Caco-2 (cell line): ENCODE measurements at places on chromosomes 7 and 10.

DNA sequence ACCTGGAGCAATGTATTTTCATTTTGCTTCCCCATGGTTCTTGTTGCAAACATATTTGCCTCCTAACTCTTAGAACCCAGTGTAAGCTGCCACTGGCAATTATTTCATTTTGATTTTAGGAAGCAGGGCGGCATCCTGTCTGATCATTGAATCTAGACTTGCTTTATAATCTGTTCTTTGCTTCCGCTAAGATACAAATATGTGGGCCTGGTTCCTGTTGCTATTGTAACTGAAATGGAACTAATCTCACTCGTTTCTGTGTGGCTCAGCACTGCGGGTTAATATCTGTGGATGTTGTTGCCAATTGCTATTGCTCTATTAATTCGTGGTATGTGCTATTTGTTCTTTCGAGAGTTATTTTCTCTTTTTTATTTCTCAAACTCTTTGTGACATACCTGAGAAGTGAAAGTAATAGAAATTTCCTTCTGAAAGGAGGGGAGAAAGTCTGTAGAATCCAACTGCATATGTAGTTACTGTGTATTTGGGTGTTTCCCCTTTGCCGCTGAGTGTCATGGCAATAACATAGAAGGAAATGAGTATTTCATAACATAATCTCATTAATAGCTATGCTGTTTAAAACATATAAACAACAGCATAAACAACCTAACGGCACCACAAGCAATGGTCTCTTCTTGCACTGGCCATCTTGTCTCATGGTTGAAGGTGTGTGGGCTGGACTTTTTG, 62.4 kb downstream of the FZD1 start:
- no peak for DNase-seq

DNA sequence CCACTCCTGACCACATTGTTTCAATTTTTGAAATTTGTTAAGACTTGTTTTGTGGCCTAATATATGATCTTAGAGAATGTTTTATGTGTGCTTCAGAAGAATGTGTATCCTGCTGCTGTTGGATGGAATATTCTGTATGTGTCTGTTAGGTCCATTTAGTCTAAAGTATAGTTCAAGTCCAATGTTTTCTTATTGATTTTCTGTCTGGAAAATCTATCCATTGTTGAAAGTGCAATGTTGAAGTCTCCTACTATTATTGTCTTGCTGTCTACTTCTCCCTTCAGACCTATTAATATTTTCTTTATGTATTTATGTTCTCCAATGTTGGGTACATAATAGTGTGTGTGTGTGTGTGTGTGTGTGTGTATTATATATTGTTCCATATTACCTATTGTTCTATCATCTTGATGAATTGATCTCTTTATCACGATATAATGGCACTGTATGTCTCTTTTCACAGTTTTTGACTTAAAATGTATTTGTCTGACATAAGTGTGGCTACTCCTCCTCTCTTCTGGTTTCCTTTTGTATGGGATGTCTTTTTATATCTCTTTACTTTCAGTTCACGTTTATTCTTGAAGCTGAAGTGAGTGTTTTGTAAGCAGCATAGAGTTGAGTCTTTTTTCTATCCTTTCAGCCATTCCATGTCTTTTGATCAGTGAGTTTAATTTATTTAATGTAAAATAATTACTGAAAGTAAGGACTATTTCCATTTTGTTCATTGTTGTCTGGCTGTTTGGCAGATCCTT, 61.3 kb downstream of the AKR1D1 start:
- DNase-seq = no peak

- no peak for DNase-seq
These were observed 10.2 kb downstream of the PLEKHA8 start for GRCh38 chr7:30038196-30038980.

DNA sequence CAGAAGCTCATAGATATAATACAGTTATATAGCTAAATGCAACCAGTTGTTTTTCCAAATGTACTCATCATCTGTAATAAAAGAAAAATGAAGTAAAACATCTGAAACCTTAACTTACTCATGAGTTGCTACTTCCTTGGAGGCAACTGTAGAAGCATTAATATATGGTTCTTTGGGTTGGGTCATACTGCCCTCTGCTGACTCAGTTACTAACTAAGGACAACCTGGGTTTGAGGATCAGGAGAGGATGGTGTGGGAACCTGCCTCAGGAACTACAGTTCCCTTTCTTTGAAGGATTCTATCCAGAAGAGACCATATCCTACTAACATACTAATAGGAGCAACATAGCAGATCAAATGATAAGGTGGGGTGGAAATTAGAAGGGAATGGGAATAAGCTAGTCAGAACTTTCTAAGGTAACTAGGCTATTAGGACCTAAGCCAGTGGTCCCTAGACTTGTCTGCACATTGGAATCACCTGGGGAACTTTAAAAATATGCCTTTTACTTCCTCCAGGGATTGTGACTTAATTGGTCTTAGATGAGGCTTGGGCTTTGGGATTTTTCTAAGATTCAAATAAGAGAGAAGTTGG, 20.7 kb downstream of the COX15 start:
- DNase-seq = no peak

DNA sequence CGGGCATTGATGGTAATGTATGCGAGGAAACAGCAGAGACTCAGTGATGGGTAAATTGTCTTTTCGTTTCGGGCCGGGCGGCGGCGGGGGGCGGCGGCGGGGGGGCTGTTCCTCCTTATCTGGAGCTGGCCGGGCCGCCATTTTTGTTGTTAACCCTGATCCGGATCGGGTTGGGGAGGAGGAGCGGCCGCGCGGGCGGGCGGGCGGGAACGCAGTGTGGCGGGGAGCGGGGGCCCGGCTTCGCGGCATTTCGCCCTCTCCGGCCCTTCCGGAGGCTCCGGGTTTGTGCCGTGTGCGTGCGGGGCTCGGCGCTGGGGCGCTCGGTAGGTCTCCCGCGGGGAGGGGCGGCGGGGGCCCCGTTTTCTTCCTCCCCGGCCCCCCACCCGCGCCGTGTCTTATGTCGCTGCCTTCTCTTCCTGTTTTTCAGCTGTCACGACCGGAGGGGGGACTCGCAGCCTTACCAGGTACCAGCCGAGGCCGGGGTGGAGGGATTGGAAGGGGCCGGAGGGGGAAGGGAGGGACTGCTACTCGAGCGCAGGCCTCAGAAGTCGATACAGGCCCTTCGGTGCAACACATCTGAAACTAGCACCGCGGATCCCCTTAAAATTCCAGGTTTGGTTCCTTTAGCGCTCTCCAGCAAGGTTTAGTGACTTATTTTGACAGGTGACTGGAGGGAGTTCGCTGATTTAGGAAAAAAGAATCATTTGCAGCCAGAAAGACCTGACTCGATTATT, 820 bp downstream of the WAC start:
- DNase-seq = peak; percentile 80

DNA sequence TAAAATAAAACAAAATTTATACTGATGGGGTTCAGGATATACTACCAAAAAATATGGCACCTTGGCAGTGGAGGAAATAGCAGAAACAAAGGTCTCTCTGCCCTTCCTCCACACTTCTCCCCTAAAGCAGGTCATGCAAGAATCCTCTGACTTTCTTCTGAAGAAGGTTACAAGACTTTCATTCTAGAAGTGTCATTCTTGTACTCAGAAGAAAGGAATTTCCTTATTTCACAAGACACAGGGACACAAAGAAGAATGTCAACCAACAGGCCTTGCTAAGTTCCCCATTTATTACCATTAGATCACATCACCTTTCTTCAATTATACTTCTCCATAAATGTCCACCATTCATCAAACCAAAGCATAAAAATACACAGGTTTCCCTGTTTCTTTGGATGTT, 470.2 kb downstream of the PAXIP1 start:
- DNase-seq = no peak

DNA sequence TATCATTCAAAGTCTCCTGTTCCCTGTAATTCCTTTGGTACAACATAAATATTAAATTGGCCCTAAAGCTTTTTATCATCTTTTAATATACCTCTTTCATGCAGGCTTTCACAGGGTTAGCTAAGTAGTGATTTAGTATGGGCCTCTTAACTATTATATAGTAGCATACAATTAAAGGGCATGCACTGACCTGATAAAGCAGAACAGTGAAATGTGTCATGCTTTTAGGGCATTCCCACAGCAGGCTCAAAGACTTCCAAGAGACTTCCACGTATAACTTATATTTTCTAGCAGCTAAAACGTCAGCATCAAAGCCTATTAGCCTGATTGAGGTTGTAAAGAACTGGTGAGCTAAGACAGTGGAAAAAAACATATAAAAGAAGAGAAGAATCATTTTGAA, 35.3 kb downstream of the SAMD8 start:
- no peak for DNase-seq

DNA sequence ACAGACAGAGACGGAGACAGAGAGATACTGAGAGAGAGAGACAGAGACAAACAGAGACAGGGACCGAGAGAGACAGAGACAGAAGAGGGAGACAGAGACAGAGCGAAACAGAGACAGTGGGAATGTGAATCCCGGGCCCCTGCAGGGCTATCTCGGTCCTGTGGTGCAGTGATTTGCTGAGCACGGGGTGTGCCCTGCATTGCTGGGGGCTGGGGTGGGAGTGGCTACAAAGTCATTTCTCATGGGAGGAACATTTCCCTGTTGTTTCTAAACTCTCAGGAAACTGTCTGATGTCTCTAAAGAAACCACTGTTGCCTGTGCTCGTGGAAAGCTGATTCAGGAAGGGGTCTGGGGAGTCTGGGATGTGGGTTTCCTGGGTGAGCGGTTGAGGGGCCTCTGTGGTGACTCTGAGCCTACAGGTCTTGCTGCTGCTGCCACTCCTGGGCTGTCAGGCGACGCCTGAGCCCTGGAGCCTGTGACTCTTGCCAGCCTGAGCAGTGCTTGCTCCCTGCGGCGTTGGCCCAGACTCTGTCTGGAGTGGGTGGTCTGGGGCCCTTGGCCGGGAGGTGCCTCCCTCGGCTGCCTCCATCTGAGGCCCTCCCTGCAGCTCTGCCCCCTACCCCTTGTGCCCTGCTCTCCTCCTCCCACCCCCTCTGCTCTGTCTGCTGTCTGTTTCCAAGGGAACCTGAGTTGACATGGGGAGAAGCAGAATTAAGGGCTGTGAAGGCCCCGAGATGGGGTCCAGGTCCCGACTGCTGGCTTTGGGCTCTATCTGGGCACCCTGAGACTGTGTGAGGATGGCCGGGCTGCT, 292.0 kb downstream of the WDR37 start:
- no peak for DNase-seq

DNA sequence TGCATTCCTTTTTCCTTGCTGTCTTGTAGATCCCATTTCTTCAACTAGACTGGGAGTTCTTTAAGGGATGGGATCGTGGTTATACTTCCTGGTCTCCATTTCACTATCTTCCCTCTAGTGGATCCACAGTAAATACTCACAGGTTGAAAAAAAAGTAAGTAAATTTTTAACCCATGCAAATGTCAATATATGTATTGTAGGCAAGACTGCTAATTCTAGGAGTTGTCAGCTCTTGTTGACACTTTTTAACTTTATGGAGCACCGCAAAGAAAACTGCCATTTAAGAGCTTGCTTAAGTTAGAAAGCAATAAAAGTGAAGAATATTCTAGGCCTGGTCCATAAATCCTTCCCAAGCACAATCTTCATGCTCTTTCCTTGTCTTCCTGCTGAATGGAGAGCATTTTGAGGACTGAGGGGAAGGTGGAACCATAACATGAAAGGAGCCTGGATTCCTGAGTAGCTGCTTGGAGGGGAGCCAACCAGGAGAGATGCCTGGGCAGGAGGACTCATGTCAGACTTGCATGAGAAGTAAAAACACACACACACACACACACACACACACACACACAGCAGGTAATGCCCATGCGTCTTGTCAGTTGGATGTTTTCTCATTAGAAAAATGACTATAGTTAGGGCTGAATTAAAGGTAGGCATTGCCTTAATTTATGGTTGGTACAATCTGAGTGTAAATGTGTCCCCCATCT, 32.2 kb downstream of the VWA2 start:
- DNase-seq = no peak

- DNase-seq = no peak
These were observed 138.8 kb downstream of the SFMBT2 start for GRCh38 chr10:7272008-7272407.
